Activated naive CD8-positive, alpha-beta T cell treated with anti-CD3 and anti-CD28 coated beads, Interleukin-2, amount 50 U/mL, for 16 hours (primary cell): ENCODE measurements at places on chromosomes 7 and 10.

DNA sequence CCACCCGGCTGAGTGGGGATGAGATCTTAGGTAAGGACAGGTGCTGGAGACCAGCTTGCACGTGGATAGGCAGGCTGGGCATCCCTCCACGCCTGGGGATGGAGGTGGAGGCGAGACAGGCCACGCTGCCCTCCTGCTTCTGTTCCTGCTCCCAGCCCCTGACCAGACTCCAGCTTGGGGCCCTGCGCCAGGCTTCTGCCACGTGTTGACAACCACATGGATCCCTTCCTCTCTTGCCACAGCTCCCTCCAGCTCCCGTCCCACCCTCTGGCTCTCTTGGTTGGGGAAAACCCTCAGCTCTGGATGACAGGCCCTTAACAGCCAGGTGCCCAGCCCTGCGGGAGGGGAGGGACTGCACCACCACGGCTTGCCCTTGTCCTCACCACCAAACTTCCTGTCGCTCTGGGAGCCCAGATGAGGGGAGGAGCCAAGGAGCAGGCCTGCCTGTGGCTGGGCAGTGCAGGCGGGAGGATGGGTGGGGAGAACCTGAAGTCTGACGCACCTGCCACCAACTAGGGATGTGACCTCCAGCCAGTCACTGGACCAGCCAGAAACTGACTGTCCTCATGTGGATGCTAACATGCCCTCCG is 36.0 kb downstream of the KCNH2 start:
- DNase-seq = no peak

DNA sequence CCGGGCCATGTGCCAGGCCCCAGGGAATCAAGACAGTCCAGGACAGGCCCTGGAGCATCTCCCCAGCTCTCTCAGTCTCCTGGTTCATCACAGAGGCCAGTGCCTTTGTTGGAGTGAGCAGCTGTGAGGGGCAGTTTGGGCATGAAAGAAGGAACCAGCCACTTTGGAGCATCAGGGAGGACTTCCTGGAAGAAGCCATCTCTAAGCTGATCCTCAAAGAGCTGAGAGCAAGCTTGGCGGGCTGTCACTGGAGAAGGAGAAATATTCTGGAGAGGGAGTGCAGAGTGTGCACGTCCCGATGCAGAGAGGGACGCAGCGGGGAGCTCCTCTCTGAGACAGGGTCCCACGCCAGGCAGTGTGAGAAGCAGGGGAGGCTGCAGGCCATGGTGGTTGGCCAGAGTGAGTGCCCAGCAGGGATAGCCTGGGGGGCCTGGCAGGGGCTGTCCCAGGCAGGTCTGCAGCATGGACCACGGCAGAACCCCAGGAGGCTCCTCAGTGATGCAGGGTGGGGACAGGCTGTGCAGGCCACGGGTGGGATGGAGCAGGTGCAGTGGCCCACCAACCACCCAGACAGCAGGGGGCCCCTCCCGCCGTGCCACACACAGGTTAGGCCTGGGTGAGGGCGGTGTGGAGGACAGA is 34.7 kb downstream of the PWWP2B start:
- no peak for DNase-seq

DNA sequence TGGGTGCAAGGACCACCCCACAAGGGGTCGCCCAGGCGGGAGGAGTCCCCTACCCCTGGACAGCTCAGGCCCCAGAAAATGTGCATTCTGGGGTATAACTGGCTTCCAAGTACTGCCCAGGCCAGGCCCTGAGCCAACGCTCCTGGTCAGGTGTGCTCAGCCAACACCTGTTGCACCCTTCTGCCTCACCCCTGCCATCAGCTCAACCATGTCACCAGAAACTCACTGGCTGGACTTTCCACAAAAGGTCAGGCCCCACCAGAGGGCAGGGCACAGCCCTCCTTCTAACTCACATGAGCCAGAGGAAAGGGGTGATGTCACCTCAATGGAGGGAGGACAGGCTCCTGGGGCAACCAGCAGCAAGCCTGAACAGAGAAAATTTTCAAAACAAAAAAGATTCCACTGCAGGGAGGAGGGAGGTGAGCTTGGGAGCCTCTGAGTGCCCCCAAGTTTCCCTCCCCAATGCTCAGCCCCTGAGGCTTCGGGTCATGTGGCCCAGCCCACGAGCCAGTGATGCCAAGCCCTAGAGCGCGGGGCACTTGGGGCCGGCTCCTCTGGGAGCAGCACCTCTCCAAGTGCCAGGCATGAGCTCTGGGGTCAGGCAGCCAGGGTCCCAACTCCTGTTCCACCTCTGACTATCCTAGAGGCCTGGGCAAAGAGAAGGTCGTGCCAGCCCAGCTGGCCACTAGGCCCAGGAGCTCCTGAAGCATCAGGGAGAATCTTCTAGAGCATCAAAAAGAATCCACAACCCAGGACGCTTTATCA is 2.2 kb downstream of the OGDHL start:
- no peak for DNase-seq

GRCh38 chr7:70237256-70237655 is 639.0 kb downstream of the AUTS2 start:
- DNase-seq = no peak

DNA sequence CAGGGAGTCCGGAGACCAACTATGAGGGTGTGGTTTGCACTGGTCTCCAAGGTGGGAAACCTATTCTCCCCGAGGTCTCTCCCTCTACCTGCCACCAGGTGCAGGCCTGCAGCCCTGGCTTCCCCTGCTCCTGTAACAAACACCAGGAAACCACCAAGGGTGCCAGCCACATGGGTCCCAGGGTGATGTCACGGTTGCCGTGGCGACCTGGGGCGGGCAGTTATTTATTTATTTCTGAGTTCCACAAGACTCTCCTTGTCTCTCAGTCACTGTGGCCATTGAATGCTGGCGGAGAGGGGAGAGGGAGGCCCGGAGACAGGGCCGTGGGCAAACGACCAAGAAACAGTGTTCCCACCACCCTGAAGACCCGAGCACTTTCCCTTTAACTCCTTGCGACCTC is 27.0 kb downstream of the MMD2 start:
- DNase-seq = no peak

DNA sequence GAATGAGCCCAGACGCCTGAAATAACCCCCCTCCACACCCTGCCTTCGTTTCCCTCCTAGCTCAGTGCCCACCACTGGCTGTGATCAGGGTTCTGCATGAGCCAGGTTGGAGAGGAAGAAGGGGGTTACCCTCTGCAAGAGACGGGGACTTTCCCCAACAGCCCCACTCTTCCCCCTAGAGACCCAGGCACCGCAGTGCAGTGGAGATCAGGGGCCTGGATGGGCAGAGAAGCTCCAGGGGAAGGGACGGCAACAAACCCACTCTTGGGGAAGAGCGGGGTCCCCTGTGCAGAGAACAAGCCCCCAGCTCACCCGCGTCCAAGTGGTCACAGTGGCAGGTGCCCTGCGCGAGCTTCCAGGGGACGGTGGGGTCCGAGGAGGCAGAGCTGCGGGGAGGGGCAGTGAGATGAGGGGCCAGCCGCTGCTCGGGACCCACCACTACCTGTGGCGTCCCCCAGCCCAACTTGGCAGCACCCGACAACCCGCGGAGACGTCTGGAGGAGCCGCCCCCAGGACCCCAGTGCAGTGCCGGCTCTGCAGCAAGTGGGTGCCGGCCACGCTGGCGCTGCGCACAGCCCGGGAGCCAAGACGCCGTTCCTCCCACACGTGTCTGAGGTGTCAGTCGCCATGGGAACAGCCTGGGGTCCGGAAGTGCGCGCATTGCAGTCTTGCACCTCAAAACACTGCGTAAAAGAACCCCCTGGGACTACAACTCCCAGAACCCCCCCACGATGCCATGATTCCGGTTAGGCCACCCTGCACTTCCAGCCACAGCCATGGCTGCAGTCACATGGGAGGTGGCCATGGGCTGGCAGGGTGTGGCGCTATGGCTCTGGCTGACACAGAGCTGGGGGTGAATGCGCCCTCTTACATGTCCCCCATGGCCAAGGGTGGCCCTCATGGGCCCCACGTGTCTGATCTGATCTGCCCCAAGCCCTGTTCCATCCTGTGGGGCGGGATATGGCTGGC is 45.8 kb upstream of the WIPI2 start:
- peak; percentile 37 for DNase-seq

DNA sequence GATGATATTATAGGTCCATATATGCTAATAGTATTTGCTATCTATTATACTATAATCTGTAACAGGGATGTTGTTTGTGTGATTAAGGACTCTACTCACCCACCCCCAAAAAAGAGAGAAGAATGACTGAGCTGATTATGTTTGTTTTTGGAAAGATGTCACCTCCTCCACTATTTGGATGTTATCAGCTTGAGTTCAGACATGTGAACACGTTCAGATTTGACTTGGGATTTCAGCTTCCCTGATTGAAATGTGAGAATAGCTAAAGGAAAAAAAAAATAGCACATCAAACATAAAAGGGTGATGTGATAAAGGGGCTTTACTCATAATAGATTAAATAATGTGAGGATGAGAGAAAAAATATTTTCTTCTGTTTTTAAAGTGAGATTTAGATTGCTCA is 81.2 kb downstream of the VTI1A start:
- DNase-seq = no peak

GRCh38 chr7:30511973-30512662 is 7.5 kb upstream of the GGCT start:
- DNase-seq = no peak

- DNase-seq = no peak
Observed at GRCh38 chr7:106947244-106947728, 82.2 kb downstream of the PIK3CG start.

DNA sequence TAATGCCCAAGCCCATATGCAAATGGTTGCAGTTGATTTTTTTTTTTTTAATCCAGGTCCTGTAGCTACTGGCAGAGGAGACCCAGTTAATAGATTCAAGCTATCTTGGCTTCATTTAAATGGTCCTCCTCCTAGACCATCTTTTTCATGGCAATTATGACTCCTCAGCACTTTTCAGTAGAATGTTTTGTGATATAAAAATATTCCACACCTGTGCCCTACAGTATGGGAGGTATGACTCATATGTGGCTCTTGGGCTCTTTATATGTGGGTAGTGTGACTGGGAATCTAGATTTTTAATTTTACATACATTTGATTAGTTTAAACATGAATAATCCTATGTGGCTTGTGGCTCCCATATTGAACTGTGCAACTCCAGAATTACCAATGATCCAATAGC is 80.1 kb downstream of the ITGB1 start:
- no peak for DNase-seq

DNA sequence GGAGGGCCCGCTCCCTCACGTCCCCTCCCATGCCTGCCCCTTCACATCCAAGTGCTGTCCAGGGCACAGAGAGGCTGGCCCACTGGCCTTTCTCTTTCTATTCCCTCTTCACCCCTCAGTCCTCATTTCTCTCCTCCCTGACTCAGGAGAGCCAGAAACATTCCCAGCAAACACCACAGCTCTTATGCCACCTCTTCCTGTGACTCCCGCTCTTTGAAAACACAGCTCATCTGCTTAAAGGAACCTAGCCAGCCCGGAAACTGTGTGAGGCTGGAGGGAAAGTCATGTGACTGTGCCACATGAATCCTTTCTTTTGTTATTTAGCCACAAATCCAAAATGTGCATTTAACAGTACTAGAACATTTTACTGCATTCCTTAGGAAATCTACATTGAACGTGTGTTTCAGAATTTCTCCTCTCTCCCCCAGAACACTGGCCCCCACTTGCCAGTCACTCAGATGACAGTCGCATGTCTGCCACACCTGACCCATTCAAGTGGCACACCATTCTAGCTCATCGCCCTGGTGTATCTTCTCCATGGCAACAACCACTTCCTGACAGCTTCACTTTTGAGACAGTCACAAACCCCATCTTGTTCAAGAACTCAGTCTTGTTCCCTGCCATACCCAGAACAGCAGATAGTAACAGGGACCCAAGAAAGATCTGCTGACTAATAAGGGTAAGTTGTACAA is 42.8 kb downstream of the GRB10 start:
- no peak for DNase-seq

GRCh38 chr10:49242604-49243003 is 54.4 kb upstream of the TMEM273 start:
- DNase-seq = no peak

DNA sequence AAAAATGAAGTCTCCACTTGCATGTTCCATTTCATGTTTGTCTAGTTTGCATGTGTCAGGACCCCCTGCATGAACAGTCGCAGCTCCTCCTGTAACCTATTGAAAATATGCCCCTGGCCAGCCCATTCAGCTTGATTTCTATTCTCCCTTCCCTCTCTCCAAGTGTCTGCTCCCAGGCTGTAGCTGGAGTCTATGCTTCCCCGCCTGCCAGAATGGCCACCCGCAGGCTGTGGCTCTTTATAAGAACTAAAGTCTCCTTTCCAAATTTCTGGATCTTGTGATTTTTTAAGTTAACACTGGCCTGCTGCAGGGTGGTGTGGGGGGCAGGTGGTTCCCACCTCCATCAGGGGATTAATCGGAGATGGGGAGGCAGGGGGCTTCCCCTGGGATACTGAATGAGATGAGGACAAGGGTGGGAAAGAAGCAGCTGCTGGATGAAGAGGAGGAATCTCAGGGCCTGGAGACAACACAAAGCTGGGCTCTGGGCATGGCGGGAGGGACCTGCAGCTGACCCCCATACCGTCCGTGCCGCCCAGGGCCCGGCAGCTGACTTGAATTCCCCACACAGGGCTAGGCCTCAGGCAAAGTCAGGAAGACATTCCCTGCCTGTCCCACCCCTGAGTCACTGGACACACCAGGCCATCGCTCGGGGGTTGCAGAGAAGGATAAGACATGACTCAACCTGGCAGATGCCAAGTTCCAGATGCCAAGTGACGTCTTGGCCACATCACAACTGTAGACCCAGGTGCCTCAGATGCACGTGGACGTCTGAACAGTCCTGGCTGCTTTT is 399.5 kb upstream of the FOXK1 start:
- no peak for DNase-seq

- DNase-seq = no peak
Observed at GRCh38 chr10:30793093-30793492, 163.5 kb upstream of the LYZL2 start.

DNA sequence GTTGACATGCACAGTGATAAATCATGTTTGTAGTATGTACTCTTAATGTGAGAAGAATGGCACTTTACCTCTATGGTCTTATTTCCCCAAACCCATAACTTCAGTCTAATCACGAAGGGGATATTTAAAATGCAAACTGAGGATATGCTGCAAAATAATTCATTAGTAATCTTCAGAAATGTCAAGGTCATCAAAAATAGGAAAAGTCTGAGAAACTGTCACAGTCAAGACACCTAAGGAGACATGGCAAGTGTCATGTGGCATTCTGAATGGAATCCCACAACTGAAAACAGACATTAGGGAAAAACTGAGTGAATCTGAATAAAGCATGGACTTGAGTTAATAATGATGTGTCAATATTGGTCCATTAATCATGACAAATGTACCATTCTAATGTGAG is 605.5 kb upstream of the ANKRD30A start:
- DNase-seq = no peak
